ENCODE measurements at places on chromosomes 5 and 9.
A peak's percentile ranks its signal among the peaks of the same experiment; 100 is the strongest.

DNA sequence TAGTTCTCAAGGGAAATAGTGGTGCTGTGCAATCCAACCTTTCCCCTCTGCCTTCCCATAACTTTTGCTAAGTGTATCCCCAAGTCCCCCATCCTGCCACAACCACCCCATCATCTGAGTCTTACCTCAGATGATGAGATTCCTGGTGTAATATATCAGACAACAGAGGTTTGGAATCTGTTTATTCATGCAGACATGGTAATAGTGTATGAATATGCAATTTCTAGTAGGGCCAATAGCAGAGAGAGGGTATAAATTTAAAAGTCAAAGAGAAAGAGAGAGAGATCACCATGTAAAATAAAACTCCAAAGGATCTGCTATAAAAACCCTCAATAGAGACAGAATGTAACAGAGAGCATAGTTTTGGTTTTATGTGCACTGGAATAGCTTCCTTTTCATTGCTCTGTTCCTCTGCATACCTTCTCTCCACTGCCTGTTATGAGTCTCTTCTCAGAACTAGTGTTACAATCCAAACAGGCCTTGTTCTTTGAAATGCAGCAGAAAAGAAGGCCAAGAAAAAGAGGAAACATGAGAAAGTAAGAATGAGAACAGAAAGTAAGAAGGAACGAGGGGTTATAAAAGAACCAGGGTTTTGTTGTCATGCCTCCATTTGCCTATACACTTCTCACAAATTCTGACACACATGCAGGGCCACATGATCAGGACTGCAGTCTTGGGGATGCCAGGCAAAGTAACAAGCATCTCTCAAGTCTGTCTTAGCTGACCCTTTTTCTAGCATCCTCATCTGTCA is 278.0 kb downstream of the CETN3 start:
- no peak for DNase-seq

GRCh38 chr5:56440871-56441740 is 208.0 kb upstream of the ANKRD55 start:
- DNase-seq = peak; percentile 72

DNA sequence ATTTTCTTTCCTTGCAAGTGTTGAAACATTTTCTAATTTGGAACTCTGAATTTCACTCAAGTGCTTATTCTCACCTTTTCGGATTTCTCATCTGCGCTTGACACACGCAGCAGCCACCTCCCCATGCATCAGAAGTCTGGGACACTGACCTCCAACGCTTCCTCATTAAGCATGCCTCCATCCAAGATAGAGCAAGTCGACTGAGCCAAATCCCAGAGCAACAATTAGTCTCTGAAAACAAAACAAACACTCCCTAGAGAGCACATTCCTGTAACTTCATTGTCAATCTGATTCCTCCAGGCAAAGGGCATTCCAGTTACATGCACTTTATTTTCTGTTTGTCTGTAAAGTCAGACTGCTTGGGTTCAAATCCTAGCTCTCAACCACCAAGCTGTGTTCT is 5.7 kb downstream of the CD180 start:
- no peak for DNase-seq

DNA sequence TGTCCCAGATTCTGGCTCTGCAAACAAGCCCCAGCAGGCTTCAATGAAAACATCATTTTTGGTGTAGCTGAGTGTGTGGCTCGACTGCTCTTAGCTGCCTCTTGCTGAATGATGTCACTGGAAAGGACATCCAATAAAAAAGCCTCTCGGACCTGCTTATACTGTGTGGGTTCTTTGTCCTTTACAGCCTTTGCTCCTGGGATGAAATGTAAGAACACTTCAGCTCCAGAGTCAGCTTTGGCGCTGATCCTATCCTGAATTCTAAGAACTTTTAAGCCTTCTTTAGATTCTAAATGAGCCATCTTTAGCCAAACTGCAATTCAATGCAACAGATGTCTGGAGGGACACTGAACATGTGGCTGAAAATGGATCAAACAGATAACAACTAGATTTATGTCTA is 404.6 kb upstream of the C9orf72 start:
- DNase-seq = no peak

DNA sequence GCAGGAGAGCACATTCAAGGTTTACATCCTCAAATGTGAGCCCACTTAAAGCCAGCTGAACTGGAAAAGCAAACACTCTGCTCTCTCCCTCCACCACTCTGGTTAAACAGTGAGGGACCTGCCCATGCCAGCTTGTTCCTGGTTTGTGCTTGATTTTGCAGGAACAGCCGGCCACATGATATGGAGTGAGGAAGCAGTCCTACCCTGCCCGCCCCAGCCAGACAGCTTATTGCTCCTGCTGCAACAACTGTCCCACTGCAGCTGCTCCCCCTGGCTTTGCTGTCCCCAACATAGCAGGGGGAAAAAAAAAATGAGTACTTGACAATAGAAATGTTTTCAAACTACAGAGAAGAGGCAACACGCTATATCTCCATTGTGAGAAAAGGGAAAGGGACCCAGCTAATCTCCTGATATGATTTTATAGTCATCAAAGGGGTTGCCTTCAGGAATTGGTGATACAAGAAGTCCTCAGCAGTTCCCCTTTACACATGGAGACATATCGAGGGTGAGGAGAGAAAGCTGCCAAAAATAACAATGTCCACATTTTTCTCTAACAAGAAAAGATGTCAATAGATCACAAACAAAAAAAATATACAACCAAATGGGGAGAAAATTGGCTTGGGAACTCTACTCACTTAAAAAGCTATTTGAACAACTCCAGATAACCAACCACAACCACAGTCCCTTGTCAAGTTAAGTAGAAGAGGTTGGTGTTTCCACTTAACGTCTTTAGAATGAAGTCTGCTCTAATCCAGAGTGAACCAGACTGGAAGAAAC is 4.6 kb downstream of the MYO10 start:
- no peak for DNase-seq

- DNase-seq = no peak
Measured at GRCh38 chr9:91946196-91946595, 3.8 kb downstream of the ROR2 start.

GRCh38 chr5:74054641-74055421 is 428.8 kb downstream of the ARHGEF28 start:
- no peak for DNase-seq

DNA sequence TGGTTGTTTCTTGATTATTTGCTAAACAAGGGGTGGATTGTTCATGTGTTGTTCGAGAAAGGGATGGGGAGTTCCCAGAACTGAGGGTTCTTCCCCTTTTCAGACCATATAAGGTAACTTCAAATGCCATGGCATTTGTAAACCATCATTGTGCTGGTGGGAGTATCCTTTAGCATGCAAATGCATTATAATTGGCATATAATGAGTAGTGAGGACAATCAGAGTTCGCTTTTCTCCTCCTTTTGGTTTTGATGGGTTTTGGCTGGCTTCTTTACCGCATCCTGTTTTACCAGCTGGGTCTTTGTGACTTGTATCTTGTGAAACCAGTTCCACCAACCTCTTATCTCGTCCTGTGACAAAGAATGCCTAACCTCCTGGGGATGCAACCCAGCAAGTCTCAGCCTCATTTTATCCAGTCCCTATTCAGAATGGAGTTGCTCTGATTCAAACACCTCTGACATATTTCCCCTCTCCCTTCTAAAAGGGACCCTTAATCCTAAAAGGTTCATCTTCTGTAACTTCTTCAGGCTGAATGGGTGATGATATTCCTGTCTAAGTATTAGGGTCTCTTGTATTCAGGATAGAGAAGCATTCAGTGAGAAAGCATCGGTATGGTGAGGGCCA is 8.7 kb upstream of the FBN2 start:
- no peak for DNase-seq

GRCh38 chr5:133932441-133933168 is 35.8 kb downstream of the C5orf15 start:
- no peak for DNase-seq

- DNase-seq = no peak
Measured at GRCh38 chr5:96124589-96124988, 162.9 kb upstream of the ELL2 start.

DNA sequence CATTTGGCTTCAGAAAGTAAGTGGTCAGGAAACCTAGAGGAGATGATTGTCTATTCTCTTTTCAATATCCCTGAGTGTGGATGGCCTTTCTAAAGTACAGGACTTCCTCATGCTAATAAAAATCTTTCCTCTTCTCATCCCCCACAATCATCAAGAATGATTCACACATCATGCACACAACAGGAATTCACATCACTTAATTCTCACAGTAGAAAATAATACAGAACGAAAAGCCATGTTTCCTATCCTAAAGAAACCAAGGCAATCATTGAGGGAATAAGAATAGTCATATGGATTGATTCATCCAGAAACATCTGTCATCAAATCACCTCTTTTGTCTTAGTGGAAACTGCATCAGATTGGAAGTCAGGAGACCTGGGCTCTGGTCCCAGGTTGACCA is 203.1 kb upstream of the PIK3R1 start:
- DNase-seq = no peak

DNA sequence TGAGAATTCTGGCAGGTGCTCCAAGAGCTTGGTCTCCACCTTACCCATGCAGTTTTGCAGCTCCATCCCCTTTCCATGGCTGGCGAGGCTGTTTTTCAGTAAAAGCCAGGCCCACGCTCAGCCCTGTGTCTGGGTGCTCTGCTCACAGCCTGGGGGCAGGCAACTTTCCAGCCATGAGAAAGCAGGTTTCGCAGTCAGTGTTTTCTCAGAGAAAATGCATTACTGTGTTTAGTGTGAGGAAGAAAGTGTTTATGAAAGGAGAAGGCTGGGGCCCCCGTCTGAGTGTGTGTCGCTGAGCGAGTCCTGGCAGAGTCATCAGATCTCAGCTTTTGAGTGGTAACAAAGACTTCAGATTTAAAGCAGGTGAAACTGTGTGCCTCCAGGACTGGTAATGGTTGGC is 248.1 kb downstream of the IRX1 start:
- DNase-seq = no peak

DNA sequence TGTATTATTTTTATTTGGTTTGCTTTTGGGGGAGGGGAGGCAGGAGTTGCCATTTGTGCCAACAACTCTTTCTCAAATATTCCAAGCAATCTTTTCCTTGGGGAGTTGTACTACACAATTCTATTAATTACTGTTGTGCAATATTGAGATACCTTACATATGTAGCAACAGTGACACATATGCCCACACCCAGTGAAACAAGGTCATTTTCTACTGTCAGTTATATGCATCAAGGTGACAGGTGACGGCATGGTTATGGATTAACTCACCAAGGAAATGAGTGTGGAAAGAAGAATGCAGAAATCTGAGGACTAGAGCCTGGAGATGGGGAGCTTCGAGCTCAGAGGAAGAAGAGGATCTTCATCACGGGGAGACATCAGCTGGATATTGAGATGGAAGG is 17.9 kb upstream of the MSMP start:
- no peak for DNase-seq

DNA sequence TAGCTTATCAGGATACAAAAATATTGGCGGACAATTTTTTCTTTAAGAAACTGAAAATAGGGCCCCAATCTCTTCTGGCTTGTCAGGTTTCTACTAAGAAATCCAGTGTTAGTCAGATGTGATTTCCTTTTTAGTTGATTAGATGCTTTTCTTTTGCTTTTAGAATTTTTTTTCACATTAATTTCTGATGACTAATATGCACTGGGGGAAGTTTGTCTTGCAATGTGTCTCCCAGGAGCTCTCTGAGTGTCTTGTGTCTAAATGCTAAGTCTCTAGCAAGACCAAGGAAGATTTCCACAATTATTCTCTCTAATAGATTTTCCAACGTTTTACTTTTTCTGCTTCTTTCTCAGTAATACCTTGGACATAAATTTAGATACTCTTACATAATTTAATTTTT is 559.8 kb upstream of the TYRP1 start:
- DNase-seq = no peak

GRCh38 chr5:39231705-39232525 is 12.6 kb upstream of the FYB1 start:
- DNase-seq = peak; percentile 83
